Astrocyte of the cerebellum (primary cell): ENCODE measurements at places on chromosomes 2 and 18.

DNA sequence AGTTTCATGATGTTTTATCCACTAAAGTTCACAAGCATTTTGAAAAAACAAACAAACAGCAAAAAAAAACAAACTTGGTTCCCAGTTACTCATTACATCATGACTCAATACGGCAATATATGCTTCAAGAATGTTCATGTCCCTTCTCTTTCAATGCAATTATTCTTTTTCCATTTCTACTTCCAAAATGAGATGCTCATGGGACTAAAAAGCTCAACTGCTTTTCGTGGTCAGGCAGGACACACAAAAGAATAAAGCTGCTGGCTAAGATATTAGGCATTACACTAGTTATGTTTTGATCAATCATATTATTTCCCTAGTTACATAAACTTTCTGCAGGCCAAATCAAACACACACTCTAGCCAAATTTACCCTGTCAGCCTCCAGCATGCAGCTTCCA, 301.3 kb downstream of the EPHA4 start:
- DNase-seq: no peak

- no peak for DNase-seq
These were observed 96.2 kb downstream of the NCK2 start for GRCh38 chr2:105840933-105841332.

- DNase-seq: no peak
These were observed 85.3 kb downstream of the NRP2 start for GRCh38 chr2:205767617-205768016.

GRCh38 chr2:118549503-118549902, 297.9 kb downstream of the EN1 start:
- DNase-seq: no peak

DNA sequence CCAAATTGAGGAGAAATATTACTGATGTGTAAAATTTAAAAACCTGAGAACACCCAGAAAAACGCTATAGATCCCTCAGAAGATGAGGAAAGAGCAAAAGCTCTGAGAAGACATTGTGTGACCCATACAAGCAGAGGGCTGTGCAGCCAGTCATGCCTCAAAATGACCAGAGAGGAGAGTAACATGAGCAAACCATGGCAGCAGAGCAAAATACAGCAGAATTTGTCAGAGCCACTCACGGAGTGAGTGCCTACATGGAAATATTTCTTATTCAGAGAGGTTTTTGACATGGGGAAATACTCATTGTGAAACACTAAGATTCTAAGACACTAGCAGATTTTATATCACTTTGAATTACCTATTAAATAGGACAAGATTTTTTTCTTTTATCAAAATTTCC, 96.8 kb upstream of the DNAJC10 start:
- no peak for DNase-seq
